ENCODE measurements at places on chromosomes 4 and X. TPM values are rescaled to one million over a fixed set of nuclear protein-coding genes. Genes with fewer than 3 reads are reported as not detected.

DNA sequence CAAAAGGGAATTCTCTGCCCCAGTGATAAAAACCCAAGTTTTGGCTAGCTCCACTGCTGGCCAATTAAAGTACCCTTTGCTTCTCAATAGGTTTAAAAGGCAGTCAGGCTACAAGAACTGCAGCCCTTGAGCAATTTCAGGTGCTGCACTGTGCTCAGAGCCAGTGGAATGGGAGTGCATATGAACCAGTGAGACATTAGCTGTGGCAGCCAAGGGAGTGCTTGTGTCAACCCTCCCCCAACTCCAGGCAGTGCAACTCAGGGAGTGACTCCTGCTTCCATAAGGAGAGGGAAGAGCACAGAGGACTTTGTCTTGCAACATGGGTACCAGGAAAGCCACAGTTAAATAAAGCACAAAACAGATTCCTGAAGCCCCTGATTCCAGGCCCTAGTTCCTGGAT lies 61.6 kb upstream of the VAMP7 start:
- no peaks in the 10 kb centered on the region for H3K4me1 ChIP-seq
- no peaks in the 10 kb centered on the region for H3K36me3 ChIP-seq
- peaks cover 4% of the 10 kb centered on the region for H3K27me3 ChIP-seq
- DNase-seq: no peak

GRCh38 chr4:151325111-151325948 lies at the start of gene SH3D19:
SH3D19 (minus strand) TSS chr4:151325605; CDS start chr4:151325352, 253 bp downstream.
- H3K27ac ChIP-seq: no peak within 1 kb of the TSS
- H3K27me3 ChIP-seq: peaks cover 59% of the 10 kb centered on the region
- peaks cover 9% of the 10 kb centered on the region for H3K4me1 ChIP-seq
- no peaks in the 10 kb centered on the region for H3K36me3 ChIP-seq
- no peak within 1 kb of the TSS for H3K4me3 ChIP-seq

- DNase-seq: no peak
- no peaks in the 10 kb centered on the region for H3K4me1 ChIP-seq
- no peak overlapping the region for H3K27ac ChIP-seq
These were observed 7.9 kb downstream of the COL25A1 start for GRCh38 chr4:109294468-109295020.

DNA sequence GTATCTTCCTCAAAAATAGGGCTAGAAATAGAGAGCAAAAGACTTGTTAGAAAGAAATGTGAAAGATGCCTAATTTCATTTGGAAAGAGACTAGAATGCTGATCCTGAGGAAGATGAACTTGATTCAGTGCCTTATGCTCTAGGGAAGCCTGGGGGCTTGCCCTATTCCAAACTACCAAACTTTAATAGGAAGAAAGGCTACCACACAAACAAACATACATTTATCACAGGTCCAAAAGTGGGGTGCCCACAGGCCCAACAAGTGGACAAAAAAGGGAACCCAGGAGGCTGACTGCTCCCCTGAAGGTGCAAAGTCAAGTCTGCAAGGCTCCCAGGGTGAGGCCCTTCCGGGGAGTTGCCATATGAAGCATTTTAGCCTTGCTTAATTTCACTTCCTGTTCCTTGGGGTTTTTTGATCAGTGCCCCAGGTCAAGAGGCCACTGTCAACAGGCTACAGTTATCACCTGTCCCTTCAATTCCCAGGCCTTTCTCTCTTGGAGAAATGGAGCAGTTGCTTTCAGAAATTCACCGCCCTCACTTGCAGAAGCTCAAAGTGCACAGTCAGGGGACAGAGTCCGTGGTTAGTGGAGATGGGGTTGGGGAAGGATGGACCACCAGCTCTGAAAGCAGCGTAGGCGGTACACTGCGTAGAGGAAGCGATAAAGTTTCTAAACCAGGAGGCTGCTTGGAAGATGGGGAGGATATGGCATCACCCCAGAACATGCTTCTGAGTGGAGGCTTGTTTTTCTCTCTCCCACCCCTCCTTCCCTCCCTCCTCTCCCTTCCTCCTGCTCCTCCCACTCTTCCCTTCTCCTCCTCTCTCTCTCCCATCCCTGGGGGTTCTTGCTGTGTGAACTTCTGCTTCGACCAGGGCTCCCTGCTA lies 36.4 kb downstream of the TMEM154 start:
- H3K36me3 ChIP-seq: peaks cover 58% of the 10 kb centered on the region
- peak; percentile 50 for DNase-seq
- H3K27me3 ChIP-seq: no peaks in the 10 kb centered on the region
- peaks cover 76% of the 10 kb centered on the region for H3K4me1 ChIP-seq
- peak overlapping the region; percentile 96 for H3K27ac ChIP-seq
- peak overlapping the region; percentile 65 for H3K4me3 ChIP-seq

GRCh38 chrX:122087341-122087740 lies 1039.9 kb downstream of the GLUD2 start:
- no peak overlapping the region for H3K27ac ChIP-seq
- DNase-seq: no peak
- H3K27me3 ChIP-seq: no peaks in the 10 kb centered on the region

DNA sequence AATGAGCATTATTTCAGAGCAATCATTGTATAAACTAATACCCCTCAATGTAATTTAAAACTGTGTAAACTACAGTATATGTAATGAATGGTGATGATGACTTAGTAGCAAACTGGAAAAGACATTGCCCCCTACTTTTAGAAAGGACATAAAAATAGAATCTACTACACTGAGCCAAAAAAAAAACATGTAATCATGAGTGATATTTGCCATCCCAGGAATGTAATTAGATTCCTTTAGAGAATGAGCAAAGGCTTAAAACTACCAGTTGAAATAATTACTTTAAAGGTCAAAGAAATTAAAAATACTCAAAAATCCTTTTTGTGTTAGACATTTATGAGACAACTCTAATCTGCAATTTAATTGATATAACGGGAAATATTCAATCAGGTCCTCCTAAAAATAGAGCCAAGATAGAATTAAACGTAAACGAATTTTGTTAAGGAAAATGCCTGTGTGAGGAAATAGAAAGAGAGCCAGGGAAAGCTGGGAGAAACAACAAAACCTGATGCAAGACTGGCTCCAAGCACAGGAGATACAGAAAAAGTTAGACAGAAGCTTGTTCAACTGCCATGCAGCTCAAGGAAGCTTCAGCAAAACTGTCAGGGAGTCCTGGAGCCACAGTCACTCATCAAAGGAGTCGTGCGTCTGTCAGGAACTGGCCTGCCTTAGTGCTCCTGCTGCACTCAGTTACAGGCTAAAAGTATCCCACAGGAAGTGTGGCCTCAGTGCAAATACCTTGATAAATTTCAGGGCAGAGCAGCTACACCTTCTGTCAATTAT lies 655.7 kb upstream of the INTU start:
- H3K27me3 ChIP-seq: no peaks in the 10 kb centered on the region
- no peak overlapping the region for H3K27ac ChIP-seq
- no peak for DNase-seq
- H3K4me1 ChIP-seq: no peaks in the 10 kb centered on the region

GRCh38 chr4:186693159-186693815 lies 30.4 kb downstream of the FAT1 start:
- H3K4me3 ChIP-seq: no peak overlapping the region
- H3K4me1 ChIP-seq: no peaks in the 10 kb centered on the region
- no peaks in the 10 kb centered on the region for H3K27me3 ChIP-seq
- H3K36me3 ChIP-seq: no peaks in the 10 kb centered on the region
- no peak for DNase-seq

- H3K36me3 ChIP-seq: peaks cover 8% of the 10 kb centered on the region
- H3K4me1 ChIP-seq: peaks cover 35% of the 10 kb centered on the region
- peak; percentile 96 for DNase-seq
- no peaks in the 10 kb centered on the region for H3K27me3 ChIP-seq
- H3K4me3 ChIP-seq: peak within 1 kb of the TSS; percentile 98
- H3K27ac ChIP-seq: peak within 1 kb of the TSS; percentile 99
These were observed at the start of gene COQ2 for GRCh38 chr4:83284193-83285054. COQ2 (minus strand) TSS chr4:83284798; CDS start chr4:83284764, 34 bp downstream.

DNA sequence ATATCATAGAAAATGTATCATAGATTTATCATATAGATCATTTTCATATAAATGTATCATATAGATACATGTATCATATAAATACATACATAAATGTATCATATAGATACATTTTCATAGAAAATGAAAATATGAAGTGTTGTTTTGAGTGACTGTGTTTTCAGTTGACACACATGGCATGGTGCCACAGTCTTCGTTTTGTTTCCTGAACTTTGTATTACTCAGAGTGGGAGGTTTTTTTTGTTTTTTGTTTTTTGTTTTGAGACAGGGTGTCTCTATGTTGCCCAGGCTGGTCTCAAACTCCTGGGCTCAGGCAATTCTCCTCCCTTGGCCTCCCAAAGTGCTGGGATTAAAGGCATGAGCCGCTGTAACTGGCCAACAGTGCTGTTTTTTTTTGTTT lies 3.9 kb downstream of the RBM10 start:
- H3K27ac ChIP-seq: no peak overlapping the region
- no peaks in the 10 kb centered on the region for H3K27me3 ChIP-seq
- H3K36me3 ChIP-seq: peaks cover 27% of the 10 kb centered on the region
- H3K4me1 ChIP-seq: peaks cover 24% of the 10 kb centered on the region

DNA sequence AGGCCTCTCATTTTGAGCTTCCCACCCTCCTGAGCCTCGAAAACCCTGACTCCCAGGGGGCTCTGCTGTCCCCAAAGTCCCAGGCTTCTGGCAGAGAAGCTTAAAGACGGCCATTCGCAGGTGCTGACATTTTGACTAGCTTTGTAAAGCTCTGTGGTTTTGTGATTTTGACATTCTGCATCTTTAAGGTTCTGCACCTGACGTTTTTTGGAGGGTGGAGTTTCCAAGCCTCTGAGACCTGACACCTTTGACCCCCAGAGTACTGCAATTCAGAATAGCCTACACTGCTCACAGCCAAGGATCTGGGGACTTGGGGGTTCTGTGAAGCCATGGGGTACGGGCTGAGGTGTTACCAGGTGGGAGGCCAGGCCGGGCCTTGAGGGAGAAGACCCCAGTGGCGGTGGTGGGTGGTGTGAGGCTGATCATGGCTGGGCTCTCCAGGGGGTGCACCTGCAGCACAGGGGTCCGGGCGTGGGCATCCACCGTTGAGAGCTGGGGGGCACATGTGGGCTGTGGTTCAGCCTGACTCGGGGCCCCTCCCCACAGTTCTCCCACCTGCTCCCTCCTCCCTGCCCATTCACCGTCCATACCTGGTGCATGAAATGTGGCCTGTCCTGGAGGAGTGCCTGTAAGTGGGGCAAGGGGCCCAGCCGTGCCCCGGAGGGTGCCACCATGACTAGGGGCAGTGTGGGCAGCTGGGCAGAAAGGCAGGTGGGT lies 7.3 kb downstream of the FOXP3 start:
- H3K4me1 ChIP-seq: peaks cover 23% of the 10 kb centered on the region
- no peak for DNase-seq
- no peaks in the 10 kb centered on the region for H3K36me3 ChIP-seq

DNA sequence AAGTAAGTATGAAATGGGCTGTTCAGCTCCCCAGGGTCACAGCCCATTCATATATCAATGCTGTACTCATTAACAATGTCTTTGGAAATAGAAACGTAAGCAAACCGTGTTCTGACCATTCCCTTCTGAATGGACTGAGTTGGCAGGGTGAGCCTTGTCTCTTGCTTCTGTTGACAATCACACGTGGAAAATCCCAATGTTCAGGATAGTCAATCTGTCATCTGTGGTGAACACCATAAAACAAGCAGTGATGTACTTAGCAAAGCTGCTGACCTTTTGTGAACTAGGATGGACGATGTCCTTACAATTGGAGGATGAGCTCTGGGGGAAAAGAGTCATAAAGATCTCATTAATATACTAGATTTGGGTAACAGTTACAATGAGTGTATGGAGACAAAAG lies 109.6 kb upstream of the PAQR3 start:
- no peaks in the 10 kb centered on the region for H3K36me3 ChIP-seq
- H3K4me3 ChIP-seq: no peak overlapping the region
- no peaks in the 10 kb centered on the region for H3K4me1 ChIP-seq
- DNase-seq: no peak

DNA sequence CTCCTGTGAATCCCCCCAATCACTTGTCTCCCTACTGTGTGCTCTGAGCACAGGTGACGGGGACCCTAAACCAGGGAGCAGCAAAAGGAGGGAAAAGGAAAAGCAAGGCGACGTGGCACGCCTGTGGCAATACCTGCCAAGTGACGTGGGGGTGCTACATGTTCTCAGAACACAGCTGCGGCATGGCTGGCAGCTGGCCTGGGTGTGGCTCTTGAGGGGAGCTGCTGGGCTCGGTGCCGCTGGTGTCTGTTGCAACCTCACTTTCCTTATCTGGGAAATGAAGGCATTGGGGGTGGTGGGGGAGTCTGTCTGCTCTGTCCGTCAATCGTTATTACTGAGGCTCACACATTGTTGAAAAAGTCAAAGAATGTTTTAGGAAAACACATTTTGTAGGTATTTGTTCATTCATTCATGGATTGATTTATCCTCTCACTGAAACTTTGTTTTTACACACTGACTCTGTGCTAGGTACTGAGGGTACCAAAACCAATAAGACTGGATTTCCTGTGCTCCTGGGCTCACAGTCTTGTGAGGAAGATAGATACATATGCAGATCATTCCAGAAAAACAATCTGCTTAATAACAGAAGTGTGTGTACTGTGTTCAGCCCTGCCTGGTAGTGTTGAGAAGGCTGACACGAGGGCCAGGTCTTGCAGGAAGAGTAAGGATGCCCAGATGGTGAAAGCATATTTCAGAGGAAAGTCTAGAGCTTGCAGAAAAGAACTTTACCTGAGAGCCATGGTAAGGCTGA lies 217.6 kb downstream of the PTTG2 start:
- DNase-seq: no peak

GRCh38 chr4:177555007-177555574 lies 112.9 kb upstream of the AGA start:
- no peak overlapping the region for H3K27ac ChIP-seq
- H3K4me3 ChIP-seq: no peak overlapping the region
- H3K36me3 ChIP-seq: no peaks in the 10 kb centered on the region
- no peak for DNase-seq

DNA sequence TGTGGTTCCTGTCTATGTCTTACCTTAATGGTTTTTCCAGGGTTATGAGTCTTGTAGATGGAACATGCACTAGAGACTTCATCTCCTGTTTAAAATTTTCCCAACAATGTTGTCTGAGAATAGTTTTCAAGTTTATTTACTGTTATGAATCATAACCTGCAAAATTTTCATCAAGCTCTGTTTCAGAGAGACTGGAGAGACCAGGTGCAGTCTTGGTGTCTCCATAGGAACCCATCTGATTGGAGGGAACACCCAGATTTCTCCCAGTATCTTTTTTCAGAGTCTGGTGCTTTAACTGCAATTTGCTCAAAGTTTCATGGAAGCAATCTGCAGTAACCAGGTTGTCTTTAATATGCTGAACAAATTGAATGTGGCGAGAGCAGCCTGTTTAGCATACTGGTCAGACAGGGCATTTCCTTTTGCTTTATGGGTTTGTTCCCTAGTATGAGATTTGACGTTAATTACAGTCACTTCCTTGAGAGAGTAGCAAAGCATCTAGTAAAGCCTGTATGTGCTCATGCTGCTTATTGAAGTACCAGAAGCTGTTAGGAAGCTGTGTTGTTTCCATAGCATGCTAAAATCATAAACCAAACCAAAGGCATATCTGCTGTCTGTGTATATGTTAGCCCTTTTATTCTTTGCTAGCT lies 18.8 kb upstream of the VSIG1 start:
- H3K4me1 ChIP-seq: peaks cover 31% of the 10 kb centered on the region
- H3K36me3 ChIP-seq: no peaks in the 10 kb centered on the region
- no peaks in the 10 kb centered on the region for H3K27me3 ChIP-seq
- DNase-seq: no peak

GRCh38 chrX:136712650-136713310 lies 64.8 kb downstream of the CD40LG start:
- H3K27ac ChIP-seq: no peak overlapping the region
- peaks cover 10% of the 10 kb centered on the region for H3K36me3 ChIP-seq
- H3K4me3 ChIP-seq: no peak overlapping the region
- DNase-seq: no peak

Gene LDB2
- not detected for total RNA-seq

Gene CTAG1B
- total RNA-seq: not detected

Gene NMU
- not detected for total RNA-seq

Gene SAGE1
- not detected for total RNA-seq

Gene NLGN4X
- 0.35 TPM for total RNA-seq

Gene SLIT2
- total RNA-seq: not detected

All from activated B cell treated with CpG ODN at 0.5 μM for 24 hours (primary cell).